Brain pericyte (primary cell): ENCODE measurements at places on chromosomes 13 and 19.
A peak's percentile ranks its signal among the peaks of the same experiment; 100 is the strongest.

- DNase-seq, result no peak
Observed at GRCh38 chr13:112733112-112733511, 43.3 kb downstream of the ATP11A start.

GRCh38 chr13:21849323-21849722 lies 178.4 kb downstream of the FGF9 start:
- no peak for DNase-seq

GRCh38 chr19:45202637-45203036 lies 24.1 kb downstream of the BLOC1S3 start:
- no peak for DNase-seq

- no peak for DNase-seq
Observed at GRCh38 chr13:33109801-33110200, 93.6 kb downstream of the KL start.

GRCh38 chr13:74104661-74105275 lies 29.4 kb downstream of the KLF12 start:
- DNase-seq, result no peak

DNA sequence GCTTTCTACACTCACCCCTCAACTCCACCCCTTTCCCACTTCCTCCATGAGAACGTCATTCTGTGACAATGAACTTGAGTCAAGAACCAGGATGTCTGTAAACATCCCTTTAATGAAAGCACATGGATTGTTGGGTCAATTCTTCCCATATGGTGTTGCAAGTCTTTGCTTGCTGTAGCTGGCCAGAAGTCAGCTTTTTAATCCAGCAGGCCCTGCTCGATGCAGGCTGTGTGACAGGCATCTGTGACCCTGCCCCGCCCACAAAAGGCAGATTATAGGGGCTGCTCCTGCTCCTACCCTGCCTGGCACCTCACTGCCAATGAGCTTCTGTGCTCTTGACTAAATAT lies 78.0 kb downstream of the STARD13 start:
- no peak for DNase-seq

DNA sequence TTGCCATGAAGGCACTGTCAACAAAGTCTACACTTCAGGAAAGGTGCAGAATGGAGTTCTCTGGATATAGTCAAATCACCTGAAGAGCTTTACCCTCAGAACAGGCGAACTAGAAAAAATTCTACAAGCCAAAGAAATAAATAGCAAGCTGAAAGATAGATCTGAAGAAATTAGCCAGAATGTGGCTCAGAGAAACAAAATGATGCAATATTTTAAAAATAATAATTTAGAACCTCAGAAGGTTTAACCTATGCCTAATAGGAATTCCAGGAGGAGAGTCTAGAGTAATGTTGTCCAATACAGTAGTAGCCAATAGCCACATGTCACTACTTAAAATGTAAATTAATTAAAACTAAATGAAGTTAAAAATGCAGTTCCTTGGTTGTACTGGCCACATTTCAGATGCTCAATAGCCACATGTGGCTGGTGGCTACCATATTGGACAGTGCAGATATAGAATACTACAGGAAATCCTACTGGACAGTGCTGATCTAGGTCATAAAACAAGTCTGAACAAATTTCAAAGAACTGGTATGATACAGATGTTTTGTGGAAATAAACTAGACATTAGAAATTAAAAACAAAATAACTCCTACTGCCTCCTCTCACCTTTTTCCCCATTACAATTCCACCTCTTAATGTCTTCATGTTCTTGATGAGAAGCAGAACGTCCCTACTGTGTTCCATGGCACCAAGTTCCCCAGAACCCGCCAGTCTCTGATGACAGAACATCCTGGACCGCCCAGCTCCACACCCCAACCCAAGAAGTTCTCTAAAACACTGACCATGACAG lies 679 bp upstream of the CDADC1 start:
- no peak for DNase-seq

GRCh38 chr19:55376241-55376933 lies at the start of gene TMEM190:
Gene TMEM190 (plus strand): TSS chr19:55376826. CDS start chr19:55376854, 28 bp downstream.
- no peak for DNase-seq

DNA sequence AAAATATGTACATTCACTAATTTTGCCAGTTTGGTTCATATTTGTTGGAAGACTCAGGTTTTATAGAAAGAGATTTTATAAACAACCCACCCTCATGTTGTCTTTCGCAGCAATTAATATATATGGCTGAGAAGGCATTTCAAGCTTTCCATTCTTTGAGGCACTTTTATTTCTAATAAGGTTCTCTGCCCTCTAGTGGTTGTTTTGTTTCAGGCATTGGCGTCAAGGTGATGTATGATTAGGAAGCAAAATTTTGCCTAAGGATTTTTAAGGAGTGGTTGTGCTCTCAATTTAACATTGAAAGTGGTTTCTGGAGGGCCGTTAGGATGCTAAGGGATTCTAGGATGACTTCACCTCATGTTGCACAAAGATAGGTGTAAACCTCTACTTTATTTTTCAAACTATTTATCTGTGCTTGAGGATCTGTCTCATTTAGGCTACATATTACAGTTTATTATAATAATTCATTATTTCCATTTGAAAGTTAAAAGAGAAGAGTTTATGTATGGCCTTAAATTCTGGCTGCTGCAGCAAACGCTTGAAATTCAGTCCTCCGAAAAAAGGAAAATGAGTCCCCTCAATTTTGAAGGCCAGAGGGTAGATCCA lies 35.9 kb downstream of the OXGR1 start:
- DNase-seq, result no peak

DNA sequence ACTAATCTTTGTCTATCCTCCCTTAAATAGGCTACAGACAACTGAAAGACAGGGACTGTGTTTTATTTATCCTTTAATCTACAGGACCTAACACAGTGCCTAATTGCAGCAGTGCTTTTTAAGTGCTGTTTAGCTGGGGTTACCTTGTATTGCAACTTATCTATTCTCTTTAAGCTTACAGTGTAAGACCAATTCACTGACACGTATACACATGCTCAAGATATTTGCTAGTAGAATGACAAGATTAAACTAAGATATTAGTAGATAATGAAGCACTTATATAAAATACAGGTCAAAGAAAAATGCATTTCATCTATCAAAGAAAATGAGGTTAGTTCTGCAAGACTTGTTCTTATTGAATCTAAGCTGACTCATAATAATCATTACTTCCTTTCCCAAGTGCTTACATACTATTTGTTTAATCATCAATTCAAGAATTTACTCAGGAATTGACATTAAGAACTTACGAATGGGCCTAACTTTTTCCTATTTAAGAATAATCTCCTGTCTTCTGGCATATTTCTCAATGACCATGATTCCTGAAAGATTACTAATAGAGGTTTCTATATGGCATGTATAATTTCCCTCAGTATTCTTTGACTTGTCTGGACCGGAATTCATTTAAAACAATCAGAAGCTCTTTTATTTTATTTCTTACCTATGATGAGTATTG lies 75.8 kb upstream of the MAB21L1 start:
- no peak for DNase-seq

DNA sequence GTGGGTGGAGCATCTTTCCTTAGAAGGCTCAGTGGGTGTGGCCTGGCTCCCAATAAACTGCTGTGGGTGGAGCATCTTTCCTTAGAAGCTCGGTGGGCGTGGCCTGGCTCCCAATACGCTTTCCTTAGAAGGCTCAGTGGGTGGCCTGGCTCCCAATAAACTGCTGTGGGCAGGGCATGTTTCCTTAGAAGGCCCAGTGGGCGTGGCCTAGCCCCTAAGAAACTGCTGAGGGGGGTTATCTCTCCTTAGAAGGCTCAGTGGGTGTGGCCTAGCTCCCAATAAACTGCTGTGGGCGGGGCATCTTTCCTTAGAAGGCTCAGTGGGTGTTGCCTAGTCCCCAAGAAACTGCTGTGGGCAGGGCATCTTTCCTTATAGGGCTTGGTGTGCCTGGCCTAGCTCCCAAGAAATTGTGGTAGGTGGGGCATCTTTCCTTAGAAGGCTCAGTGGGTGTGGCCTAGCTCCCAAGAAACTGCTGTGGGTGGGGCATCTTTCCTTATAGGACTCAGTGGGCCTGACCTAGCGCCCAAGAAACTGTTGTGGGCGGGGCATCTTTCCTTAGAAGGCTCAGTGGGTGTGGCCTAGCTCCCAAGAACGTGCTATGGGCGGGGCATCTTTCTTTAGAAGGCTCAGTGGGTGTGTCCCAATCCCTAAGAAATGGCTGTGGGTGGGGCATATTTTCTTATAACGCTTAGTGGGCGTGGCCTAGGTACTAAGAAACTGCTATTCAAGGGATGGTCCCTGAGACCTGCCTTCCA lies 10.3 kb downstream of the HSH2D start:
- DNase-seq, result no peak

DNA sequence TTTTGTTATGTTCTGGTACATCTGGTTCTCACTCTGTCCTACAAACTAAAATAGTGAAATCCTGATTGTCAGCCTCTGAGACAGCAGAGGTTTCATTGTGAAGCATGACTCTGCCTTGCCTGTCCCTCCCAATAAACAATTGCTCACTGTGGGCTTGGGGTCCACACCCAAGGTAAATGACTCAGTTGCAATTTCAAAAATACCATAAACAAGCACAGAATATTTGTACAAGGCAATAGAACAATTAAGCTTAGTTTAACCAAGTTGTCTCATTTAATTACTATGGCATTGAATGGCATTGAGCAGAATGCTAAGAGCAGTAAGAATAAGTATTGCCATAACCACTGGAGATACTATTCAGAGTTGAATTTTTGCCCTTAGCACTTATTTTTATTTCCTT lies 353.6 kb downstream of the SPRY2 start:
- DNase-seq, result no peak

DNA sequence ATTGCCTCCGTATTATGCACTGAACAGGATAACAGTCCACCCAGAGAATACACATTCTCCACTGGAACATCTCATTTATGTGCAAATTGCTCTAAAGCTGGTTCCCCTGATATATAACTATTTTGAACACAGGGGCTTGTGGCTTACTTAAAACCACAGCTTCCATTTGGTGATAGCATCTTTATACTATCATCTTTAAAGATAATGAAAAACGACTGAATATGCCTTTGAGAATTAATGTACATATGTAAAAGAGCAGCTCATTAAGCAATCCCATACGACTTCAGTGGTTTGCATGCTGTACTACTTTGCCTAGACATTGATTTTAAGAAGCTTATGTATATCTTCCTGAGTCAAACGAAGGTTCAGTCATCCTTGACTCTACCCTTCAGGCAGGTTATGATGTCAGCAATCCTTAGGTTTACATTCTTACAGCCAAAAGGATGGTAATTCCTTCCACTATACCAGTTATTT lies 40.8 kb downstream of the BRD4 start:
- DNase-seq, result no peak

GRCh38 chr19:43809762-43810696 lies 7.8 kb upstream of the LYPD5 start:
- DNase-seq, result peak; percentile 12

DNA sequence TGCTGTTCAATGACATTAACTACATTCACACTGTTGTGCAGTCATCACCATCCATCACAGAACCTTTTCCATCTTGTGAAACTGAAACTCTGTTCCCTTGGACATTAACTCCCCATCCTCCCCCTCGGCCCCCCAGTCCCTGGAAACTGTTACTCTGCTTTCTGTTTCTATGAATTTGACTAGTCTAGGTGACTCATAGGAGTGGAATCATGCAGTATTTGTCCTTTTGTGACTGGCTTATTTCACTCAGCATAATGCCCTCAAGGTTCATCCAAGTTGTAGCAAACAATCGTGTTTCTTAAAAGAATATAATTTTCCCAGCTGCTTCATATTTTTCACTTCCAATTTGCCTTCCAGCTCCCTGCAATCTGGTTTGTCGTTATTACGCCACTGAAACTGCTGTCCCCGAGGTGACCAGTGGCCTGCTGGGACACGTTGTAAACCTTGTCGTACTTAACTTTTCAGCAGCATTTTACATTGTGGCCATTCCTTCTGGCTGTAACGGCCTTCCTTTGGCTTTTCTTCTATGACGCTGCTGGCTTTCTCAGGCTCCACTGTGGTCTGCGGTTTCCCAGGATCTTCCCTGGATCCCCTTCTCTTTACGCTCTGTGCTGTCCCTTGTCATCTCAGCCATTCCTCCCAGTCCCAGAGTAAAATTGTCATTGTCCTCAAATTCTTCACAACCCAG lies 74.0 kb downstream of the DHRS12 start:
- DNase-seq, result peak; percentile 17

- DNase-seq, result no peak
Observed at GRCh38 chr13:74796157-74796556, 662.0 kb upstream of the KLF12 start.

GRCh38 chr19:19154768-19155494 lies 15.1 kb downstream of the MEF2B start:
- DNase-seq, result no peak

- no peak for DNase-seq
Observed at GRCh38 chr13:90867336-90867683, 480.2 kb upstream of the MIR17HG start.

GRCh38 chr19:45947926-45948325 lies 25.7 kb downstream of the NOVA2 start:
- no peak for DNase-seq

GRCh38 chr13:112053744-112054615 lies 13.0 kb upstream of the SOX1 start:
- no peak for DNase-seq

DNA sequence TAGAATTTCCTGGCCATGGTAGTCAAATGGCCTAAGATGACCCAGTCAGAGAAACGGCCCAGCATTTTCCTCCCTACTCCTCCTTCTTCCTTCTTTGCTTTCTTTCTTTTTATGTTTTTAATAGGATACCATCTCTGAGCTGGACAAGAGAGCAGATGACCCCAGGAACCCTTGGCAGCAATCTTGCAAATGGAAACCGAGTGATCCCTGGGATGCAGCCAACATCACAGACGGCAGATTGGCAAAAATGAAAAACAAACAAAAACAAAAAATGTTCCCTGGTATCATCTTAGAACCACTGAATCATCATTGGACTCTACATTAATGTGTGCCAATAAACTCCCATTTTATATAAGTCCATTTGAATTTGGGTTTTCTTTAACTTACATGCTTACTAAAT lies 424.4 kb downstream of the FGF14 start:
- no peak for DNase-seq

GRCh38 chr13:50829226-50829625 lies 14.3 kb downstream of the DLEU7 start:
- no peak for DNase-seq

DNA sequence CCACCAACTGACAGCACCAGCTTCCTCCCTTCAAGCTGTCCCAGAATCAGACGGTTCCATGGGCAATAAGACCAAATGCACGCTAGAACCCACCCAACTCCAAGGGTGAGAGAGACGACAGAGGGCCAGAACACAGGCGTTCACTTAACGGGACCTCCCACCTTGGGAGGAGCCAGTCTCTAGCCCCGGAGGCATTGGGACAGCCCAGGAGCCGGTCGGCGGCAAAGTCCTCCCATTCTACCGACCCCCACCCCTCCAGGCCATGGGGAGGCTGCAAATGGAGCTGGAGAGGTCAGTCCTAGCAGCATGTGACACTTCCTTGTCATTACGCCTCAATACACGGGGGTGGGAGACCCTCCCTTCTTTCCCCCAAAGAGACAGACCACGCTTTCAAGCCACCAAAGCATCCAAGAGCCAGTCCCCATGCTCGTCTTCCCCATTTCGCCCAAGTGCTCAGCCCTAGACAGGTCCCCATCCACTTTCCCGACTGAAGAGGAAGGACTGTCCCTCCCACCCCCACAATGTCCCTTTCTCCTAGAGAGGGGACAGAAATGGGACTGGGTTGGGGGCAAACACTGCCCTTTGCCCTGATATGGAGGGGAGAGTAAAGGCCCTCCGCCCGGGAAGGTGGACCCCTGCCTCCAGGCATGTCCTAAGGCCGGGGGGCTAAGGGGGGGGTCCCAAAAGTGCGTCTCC lies 964 bp downstream of the KHSRP start:
- no peak for DNase-seq
